ENCODE measurements at places on chromosomes 3 and 15. TPM values are rescaled to one million over a fixed set of nuclear protein-coding genes. Genes with fewer than 3 reads are reported as not detected.
A peak's percentile ranks its signal among the peaks of the same experiment; 100 is the strongest.

The LYZL4 gene
- not detected for total RNA-seq

The DYNLT2B gene
- total RNA-seq: 7.9 TPM

The CIDEC gene
- total RNA-seq: 6.0 TPM

The NANOGP8 gene
- total RNA-seq: not detected

The SERINC4 gene
- total RNA-seq: not detected

The DNAJA4 gene
- total RNA-seq: 56.9 TPM

The OR5K2 gene
- total RNA-seq: not detected

The STRIT1 gene
- not detected for total RNA-seq

The CA12 gene
- 206 TPM for total RNA-seq

The CLDN18 gene
- 0.13 TPM for total RNA-seq

DNA sequence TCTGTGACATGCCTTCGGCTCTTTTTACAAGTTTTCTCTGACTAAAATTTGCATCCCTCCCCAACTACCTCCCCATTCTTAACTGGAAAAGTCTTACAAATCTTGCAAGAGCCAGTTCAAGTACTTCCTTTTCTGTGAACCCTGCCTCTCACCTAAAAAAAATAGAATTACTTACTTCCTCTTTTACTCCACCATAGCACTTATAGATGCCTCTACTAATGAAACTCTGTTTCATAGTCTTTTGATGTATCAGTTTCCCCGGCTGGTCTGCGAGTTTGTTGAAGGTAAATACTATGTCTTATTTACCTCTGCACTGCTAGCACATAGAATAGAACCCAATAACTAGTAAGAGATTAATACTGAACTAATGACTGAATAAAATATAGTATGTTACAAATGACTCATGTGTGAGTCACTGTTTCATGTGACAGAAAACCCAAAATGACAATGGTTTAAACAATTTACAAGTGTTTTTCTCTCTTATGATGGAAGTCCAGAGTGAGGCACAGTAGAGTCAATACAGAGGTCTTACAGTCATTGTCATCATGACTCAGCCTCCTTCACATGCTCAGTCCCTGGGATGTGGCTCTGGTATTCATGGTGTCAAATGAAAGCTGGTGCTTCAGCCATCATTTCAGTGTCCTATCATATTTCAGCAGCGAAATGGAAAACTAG, 393.5 kb downstream of the RSL24D1 start:
- DNase-seq: no peak

DNA sequence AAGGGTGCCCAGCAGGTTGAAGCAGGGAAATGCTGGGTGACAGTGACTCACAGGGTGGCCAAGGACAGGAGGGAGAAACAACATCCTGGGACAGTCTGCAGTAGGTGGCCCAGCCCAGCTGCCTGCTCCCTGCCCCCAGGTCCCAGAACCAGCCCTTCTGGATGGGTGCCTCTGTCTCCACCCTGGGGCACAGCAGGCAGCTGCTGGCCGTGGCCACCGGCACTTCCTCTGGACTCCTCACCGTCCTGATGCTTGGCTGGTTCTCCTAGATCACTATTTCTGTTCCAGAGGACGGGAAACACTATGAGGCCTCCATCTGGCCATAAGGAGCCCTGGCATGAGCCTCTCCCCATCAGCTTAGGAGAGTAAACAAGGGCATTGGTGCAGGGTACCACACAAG, 258.9 kb downstream of the XXYLT1 start:
- DNase-seq: peak; percentile 61

GRCh38 chr3:12235691-12236090, 53.2 kb upstream of the PPARG start:
- no peak for DNase-seq

- no peak for DNase-seq
Observed at GRCh38 chr15:49155834-49156627, 632 bp upstream of the COPS2 start.

DNA sequence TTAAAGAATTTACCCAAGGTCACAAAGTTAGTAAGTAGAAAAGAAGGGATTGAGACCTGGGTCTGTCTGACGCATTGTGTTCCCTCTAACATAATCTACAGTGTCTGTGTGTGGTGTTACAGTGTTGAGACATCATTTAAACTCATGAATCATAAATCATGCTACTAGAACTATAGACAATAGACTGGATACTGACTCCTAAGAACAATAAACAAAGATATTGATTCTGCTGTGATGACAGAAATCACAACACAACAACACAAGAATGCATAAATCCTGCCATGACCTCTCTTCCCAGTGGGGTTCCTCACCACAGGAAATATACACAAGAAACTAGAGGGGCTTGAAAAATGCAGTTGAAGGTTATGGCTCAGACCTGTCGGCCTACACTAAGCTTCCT, 44.3 kb downstream of the TRIM69 start:
- no peak for DNase-seq

GRCh38 chr3:169410430-169410829, 253.1 kb downstream of the MECOM start:
- no peak for DNase-seq

GRCh38 chr3:172404237-172404962, 43.9 kb downstream of the GHSR start:
- no peak for DNase-seq

DNA sequence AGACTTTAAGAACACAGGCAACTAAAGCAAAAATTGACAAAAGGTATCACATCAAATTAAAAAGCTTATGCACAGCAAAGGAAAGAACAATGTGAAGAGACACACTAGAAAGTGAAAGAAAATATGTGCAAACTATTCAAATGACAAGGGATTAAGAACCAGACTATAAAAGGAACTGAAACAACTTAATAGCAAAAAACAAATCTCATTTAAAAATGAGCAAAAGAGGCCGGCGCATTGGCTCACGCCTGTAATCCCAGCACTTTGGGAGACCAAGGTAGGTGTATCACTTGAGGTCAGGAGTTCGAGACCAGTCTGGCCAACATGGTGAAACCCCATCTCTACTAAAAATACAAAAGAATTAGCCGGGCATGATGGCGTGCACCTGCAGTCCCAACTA, 14.4 kb downstream of the NGLY1 start:
- no peak for DNase-seq

DNA sequence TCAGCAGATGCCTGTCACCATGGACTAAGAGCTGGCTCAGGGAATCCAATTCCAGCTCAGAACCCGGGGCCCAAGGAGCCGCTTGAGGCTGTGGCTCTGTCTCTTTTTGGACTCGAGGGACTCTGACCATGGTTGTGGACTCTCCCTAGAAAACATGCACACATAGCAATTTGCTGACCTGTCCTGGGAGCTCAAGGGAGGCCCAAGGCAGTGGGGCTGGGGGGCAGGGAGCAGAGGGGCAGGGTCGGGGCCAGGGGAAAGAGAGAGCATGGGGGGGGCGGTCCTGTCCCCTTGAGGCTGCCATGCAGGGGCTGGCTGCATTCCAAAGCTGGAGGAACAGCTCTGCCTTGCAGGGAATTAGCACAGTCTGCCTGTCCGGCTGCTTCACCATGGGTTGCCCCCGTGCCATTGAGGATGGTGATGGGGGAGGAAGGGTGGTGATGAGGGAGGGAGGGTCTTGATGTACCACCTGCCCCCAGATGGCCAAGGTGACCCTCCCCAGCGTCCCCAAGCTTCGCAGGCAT, 190.1 kb downstream of the GOLGA6L6 start:
- DNase-seq: no peak

DNA sequence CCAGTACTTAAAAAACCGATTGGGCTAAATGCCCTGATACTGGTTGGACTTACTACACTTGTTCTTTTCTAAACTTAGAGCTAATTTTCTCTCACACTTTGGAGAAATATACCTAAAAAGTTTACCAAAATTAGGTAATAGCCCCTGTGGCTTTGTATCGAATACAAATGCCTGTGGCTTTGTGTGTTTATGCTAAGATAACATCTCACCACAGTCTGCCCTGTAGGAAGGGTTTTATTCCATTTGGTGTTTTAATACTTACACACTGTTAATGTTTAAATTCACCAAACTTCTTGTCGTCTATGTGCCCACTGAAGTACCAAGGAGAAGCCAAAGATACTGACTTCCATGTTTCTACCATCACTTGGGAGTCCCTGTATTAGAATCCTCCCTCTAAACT, 66.4 kb downstream of the BCHE start:
- DNase-seq: no peak

DNA sequence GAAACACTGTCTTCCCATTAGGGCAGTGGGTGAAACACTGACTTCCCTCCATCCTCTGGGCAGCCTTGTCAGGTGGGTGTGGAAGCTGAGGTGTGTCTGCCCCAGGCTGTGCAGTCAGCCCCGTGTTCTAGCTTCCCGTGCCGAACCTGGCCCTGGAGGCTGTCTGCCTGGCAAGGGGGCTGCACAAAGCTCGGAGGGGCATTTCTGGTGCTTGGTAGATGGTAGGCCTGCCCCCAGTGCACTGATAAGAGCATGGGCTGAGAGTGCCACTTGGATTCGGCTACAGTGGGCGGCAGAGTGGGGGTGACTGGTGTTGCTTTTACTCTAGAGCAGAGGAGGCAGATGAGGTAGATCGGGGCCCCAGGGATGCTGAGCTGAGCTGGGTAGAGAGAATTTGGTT, 21.3 kb downstream of the IGF1R start:
- DNase-seq: no peak

GRCh38 chr3:122665226-122665786, 15.3 kb upstream of the PARP14 start:
- no peak for DNase-seq

GRCh38 chr3:72009851-72010443, 225.0 kb upstream of the PROK2 start:
- no peak for DNase-seq

- no peak for DNase-seq
Observed at GRCh38 chr15:77097921-77098320, 27.0 kb upstream of the TSPAN3 start.

DNA sequence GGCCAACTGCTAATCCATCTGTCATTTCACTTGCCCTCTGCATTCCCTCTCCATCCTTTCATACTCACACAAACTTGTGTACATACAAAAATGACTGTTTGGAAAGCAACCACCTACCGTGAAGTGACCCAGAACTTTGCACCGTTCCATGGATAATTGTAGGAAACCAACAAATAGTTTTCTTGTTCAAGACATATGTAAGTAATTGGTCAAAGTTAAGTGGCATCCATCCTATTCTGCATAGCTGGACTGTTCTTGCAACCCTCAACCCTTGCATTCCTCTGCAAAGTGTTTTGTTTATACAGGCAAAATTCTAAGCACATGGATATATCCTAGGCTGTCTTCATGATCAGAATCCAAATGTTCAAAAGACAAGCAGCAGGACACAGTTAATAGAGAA, 592.5 kb downstream of the MECOM start:
- no peak for DNase-seq

DNA sequence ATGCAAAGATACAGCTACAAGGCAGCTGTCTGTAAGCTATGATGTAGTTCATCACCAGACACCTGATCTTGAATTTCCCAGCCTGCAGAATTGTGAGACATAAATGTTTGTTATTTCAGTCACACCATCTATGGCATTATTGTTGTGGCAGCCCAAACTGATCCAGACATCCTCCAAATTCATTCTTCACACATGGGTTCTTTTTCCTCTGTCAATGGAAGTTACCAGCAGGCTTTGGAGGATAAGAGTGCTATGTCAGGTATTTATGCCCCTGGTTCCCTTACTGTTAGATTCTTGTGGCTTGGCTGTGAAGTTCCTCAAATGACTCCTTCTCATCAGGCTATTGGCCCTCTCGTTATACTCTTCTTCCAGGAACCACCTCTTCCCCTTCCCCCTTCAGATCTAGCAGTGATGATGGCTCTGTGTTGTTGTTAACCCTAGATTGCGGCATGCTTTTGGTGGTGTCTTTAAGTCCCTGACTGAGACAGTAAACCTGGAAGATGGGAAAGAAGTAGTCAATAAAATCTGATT, 91.0 kb upstream of the CHMP2B start:
- DNase-seq: no peak

GRCh38 chr3:194223951-194224350, 88.0 kb downstream of the HES1 start:
- DNase-seq: peak; percentile 80

GRCh38 chr3:186417791-186418190, 55.8 kb upstream of the DGKG start:
- no peak for DNase-seq

DNA sequence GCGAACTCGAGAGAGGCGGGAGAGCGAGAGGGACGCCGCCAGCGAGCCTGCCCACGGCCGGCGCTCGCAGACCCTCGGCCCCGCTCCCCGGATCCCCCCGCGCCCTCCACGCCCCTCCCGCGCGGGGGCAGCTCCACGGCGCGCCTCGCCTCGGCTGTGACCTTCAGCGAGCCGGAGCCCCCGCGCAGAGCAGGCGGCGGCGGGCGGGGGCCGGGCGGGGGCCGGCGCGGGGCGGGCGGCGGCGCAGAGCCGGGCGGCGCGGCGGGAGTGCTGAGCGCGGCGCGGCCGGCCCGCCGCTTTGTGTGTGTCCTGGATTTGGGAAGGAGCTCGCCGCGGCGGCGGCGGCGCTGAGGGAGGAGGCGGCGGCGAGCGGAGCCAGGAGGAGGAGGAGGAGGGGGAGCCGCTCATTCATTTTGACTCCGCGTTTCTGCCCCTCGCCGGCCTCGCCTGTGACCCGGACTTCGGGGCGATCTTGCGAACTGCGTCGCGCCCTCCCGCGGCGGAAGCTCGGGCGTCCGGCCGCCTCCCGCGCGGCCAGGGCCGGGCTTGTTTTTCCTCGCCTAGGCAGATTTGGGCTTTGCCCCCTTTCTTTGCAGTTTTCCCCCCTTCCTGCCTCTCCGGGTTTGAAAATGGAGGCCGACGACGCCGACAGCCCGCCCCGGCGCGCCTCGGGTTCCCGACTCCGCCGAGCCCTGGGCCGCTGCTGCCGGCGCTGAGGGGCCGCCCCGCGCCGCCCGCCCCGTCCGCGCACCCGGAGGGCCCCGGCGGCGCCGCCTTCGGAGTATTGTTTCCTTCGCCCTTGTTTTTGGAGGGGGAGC, 524 bp downstream of the IGF1R start:
- no peak for DNase-seq

DNA sequence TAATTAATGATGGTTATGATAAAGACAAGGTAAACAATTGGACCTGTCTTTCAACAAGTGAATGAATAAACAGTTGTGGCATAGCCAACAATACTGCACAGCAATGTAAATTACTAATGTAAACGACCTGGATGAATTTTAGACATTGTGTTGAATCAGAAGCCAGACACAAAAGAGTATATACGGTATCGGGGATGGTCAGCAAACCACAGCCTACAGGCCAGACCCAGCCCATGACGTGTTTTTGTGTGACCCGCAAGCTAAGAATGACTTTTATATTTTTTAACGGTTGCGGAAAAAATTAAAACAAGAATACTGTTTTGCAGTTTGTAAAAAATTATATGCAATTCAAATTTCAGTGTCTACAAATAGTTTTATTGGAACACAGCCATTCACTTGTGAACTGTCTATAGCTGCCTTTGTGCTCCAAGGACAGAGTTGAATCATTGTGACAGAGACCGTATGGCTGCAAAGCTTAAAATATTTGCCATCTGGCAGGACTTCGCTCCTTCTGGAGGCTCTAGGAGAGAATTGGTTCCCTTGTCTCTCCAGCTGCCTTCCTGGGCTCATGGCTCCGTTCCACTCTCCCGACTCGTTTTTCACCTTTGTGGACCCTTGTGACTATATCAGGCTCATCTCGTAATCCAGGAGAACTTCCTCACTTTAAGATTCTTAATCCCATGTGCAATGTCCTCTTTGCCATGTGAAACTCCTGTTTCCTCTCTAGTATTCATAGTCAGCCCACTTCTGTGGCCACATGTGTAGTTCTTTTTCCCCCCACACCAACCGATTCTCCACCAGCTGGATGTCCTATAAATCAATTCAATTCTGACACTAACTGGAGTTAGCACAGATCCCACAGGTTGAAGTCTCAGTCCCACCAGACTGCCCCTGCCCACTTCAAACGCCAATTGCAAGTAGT, 72.7 kb downstream of the CMTM8 start:
- DNase-seq: no peak

Measured in lower leg skin (tissue), 4 donors.